MCF 10A (cell line): ENCODE measurements at places on chromosomes 6 and 20. TPM values are rescaled to one million over a fixed set of nuclear protein-coding genes. Genes with fewer than 3 reads are reported as not detected.

The LHFPL5 gene
- total RNA-seq: not detected in 2 replicates

The REV3L gene
- total RNA-seq: 23.0 and 31.2 TPM in 2 replicates

- no peaks in the 10 kb centered on the region for H3K4me1 ChIP-seq
- H3K27ac ChIP-seq: no peak overlapping the region
- H3K27me3 ChIP-seq: peaks cover 90% of the 10 kb centered on the region
- H3K36me3 ChIP-seq: no peaks in the 10 kb centered on the region
Observed at GRCh38 chr20:45209924-45210323, 3.1 kb downstream of the SEMG1 start.

DNA sequence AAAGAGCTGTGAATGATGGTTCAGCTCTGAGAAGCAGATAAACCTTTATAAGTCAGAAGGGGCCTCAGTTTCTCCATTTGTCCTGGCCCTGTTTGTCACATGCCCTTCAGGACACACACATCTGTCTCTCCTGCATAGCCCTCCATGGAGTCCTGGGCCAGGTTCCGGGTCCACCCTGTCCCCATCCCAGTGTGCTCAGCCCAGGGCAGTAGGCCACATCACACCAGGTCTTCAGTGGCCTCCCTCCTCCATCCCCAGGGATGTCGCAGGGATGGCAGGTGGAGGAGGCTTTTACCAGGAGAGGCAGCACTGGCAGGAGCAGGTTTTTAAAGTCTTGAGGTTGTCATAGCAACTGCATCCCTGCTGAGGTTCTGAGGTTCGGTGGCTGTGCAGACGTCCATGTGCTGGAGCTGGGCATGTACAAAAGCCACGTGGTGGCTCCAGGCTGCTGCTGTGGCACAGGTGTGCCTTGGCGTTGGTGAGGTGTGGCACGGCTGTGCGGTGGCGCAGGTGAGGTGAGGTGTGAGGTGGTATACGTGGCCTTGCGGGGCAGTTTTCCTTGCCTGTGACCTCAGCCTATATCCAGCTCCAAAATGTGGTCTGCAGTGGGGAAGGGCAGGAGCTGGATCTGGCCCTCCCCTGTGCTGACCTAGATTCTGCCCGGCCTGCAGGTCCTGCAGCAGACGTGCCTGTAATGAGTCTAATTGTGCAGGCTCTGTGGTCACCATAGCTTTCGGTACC lies 8.0 kb upstream of the NPBWR2 start:
- H3K4me1 ChIP-seq: no peaks in the 10 kb centered on the region
- H3K36me3 ChIP-seq: no peaks in the 10 kb centered on the region
- H3K27ac ChIP-seq: no peak overlapping the region
- no peak overlapping the region for H3K4me3 ChIP-seq
- no peak for DNase-seq

- H3K27me3 ChIP-seq: no peaks in the 10 kb centered on the region
- H3K27ac ChIP-seq: no peak overlapping the region
- peak; percentile 51 for DNase-seq
Observed at GRCh38 chr20:57996936-57997890, 231.2 kb downstream of the ANKRD60 start.

DNA sequence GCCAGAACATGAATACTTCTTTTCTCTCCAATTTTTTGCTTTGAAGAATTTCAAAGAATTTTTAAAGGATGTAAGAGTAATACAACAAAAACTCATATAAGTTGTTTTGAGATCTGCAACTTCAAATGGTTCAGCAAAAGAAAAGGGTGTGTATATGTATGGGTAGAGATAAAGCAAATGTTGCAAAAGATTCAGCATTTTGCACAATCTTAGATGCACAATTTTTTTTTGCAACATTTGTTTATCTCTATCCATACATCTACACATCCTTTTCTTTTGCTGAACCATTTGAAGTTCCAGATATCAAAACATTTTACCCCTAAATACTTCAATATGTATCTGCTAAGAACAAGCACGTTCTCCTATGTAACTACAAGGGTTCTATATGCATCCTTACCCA lies 47.4 kb upstream of the FAM83C start:
- H3K27me3 ChIP-seq: no peaks in the 10 kb centered on the region
- no peak overlapping the region for H3K4me3 ChIP-seq
- H3K4me1 ChIP-seq: peaks cover 34% of the 10 kb centered on the region
- no peak for DNase-seq
- peaks cover 37% of the 10 kb centered on the region for H3K36me3 ChIP-seq

- no peak overlapping the region for H3K4me3 ChIP-seq
- no peak overlapping the region for H3K27ac ChIP-seq
- no peaks in the 10 kb centered on the region for H3K4me1 ChIP-seq
- no peaks in the 10 kb centered on the region for H3K36me3 ChIP-seq
- peaks cover 53% of the 10 kb centered on the region for H3K27me3 ChIP-seq
Observed at GRCh38 chr6:168229368-168229752, 90.2 kb downstream of the DACT2 start.

GRCh38 chr6:40312213-40313015 lies 274.8 kb downstream of the LRFN2 start:
- H3K27me3 ChIP-seq: no peaks in the 10 kb centered on the region
- no peak overlapping the region for H3K27ac ChIP-seq
- H3K4me1 ChIP-seq: no peaks in the 10 kb centered on the region
- DNase-seq: peak; percentile 6
- H3K36me3 ChIP-seq: no peaks in the 10 kb centered on the region
- no peak overlapping the region for H3K4me3 ChIP-seq

GRCh38 chr6:157107915-157108651 lies 215.2 kb downstream of the TMEM242 start:
- H3K4me3 ChIP-seq: no peak overlapping the region
- H3K27me3 ChIP-seq: no peaks in the 10 kb centered on the region
- H3K36me3 ChIP-seq: peaks cover 6% of the 10 kb centered on the region
- H3K27ac ChIP-seq: peak overlapping the region; percentile 79

DNA sequence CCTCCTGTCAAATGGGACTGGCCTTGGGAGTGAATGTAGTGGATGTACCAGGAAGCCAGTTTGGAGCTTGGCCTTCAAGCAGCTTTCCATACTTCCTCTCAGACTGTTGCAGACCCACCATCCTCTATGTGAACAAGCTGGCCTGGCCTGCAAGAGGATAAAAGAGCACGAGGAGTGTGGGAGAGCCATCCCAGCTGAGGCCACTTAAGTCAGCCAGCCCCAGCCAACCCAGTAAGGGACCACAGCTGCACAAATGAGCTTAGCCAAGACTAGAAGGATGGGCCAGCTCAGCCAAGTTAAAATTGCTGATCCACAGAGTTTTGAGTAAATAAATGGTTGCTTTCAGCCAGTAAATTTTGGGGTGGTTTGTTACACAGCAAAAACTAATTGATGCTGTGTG lies 156.9 kb upstream of the SOX4 start:
- no peaks in the 10 kb centered on the region for H3K4me1 ChIP-seq
- no peak overlapping the region for H3K27ac ChIP-seq
- H3K27me3 ChIP-seq: no peaks in the 10 kb centered on the region

DNA sequence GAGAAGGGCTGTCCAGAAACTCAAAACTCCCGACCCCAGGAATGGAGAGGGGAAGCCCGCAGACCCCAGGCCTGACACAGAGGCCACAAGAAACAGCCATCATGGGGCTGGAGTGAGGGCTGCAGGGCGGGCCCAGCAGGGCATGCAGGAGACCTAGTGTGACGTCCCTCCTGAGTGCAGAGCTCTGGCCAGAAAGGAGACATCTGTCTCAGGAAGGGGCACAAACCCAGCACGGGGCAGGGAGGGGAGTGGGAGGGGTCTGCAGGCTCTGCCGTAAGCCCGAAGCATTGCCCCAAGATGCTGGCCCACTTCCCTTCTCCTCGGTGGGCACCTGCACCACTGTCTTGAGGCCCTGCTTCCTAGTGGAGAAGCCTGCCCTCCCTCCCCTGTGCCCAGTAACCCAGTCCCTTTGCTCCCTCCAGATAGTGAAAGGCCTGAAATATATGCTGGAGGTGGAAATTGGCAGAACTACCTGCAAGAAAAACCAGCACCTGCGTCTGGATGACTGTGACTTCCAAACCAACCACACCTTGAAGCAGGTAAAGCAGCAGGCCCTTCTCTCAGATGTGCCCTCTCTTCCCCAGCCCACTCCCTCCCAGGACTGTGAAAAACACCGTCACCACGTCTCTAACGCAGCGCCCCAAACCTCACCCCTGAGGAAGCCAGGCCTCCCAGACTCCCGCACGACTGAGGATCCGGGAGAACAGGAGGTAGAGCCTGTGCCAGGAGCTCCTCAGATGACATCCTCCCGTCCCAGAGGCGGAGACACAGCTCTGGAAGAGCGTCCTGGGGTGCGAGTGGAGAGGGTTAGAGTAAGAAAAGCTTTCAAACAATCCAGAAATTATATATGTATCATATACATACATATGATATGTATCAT lies 9.7 kb downstream of the CST7 start:
- H3K27ac ChIP-seq: no peak overlapping the region
- no peaks in the 10 kb centered on the region for H3K4me1 ChIP-seq
- peaks cover 54% of the 10 kb centered on the region for H3K36me3 ChIP-seq
- H3K27me3 ChIP-seq: no peaks in the 10 kb centered on the region
- DNase-seq: no peak

- no peaks in the 10 kb centered on the region for H3K4me1 ChIP-seq
- no peak overlapping the region for H3K27ac ChIP-seq
- H3K36me3 ChIP-seq: peaks cover 43% of the 10 kb centered on the region
Observed at GRCh38 chr6:42877695-42878094, 1.7 kb upstream of the RPL7L1 start.

DNA sequence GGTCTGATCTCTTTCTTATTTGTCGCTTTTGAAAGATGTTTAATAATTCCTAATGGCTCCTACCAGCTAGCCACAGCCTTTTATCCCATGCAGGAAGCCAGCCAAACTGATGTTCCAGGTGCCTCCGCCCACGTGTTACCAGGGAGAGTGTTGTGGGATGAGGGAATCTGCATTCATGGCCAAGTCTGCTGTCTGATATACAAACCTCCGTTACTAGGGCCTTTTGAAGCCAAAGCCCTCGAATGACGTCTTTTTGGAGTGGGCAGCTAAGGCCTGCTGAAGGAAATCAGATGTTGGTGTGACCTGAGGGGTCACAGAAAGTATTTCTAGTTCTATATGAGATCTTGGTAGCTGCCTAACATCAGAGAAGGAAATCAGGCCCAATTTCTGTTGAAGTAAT lies 21.3 kb downstream of the STK35 start:
- H3K4me1 ChIP-seq: peaks cover 24% of the 10 kb centered on the region
- DNase-seq: no peak
- no peak overlapping the region for H3K4me3 ChIP-seq
- peaks cover 52% of the 10 kb centered on the region for H3K36me3 ChIP-seq

DNA sequence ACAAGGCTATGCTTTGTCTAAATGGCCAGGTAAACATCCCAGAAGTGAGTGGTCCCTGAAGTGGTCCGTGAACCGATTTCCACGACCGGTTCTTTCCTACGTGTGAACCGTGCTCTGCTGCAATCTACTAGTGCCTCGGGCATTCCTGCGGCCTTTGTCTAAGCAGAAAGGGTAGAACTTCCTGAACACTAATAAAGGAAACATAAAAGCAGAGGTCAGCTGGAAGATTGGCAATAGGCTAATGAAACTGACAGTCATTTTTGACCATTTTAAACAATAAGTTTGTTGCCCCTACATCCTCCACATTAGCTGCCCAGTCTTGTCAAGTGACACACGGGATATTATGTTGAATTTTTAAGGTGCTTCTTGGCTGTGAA lies 410.0 kb downstream of the PLCB1 start:
- peaks cover 5% of the 10 kb centered on the region for H3K4me1 ChIP-seq
- H3K27me3 ChIP-seq: no peaks in the 10 kb centered on the region
- H3K36me3 ChIP-seq: no peaks in the 10 kb centered on the region
- no peak for DNase-seq

DNA sequence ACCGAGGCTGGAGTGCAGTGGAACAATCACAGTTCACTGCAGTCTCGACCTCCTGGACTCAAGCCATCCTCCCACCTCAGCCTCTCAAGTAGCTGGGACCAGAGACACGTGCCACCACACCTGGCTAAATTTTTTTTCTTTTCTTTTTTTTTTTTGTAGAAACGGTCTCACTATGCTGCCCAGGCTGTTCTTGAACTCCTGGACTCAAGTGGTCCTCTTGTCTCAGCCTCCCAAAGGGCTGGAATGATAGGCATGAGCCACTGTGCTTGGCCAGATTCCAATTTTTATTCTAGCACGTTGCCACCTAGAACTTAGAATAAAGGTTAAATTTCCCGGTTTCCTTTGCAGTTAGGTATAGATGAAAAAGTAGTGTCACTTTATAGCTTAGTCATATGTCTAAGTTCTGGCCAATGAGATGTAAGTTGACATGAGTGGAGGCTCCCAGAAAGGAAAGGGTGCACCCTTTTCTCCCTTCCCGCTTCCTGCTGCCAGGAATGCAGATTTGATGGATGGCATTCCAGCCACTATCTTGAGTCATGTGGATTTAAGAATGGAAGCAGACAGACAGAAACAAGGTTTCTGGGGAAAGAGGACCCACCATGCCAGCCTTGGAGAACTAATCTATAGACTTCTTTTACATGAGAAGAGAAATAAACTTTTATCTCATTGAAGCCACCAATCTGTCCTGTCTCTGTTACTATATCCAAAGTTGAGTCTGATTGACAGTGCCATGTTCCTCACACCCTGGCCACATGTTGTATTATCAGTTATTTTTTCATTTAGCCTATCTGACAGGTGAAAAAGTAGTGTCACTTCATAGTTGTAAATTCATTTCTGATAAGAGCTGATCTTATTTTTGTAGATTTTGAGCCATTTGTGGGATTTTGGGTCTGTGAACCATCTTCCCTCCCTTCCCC lies 60.6 kb upstream of the NCOA3 start:
- no peaks in the 10 kb centered on the region for H3K36me3 ChIP-seq
- H3K4me1 ChIP-seq: peaks cover 6% of the 10 kb centered on the region
- no peak overlapping the region for H3K27ac ChIP-seq
- H3K4me3 ChIP-seq: no peak overlapping the region

DNA sequence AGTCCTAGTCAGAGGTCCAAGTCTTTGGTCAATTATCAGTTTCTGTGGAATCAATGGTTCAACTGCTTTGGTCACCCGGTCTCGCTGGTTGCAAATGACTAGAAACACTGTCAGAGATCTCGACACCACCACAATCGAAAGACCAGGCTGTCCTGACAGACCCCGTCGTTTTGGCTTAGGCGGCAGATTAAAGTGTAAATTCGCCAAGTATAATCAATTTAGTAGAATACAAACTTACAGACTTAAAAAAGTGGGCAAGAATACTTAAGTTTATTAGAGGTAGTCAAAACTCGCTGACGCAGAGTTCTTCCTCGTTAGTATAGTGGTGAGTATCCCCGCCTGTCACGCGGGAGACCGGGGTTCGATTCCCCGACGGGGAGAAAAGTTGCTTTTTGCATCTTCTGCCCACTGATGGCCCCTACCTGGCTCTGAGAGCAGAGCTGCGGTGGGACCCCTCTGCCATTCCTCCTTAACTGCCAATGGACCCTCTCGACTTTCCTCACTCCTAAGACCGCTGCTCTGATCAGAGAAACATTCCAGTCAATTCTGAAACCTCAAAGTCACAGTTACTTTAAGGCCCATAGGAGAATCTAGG lies 30.6 kb upstream of the ZNF184 start:
- DNase-seq: peak; percentile 74
- peak overlapping the region; percentile 84 for H3K27ac ChIP-seq
- H3K27me3 ChIP-seq: no peaks in the 10 kb centered on the region
- peaks cover 21% of the 10 kb centered on the region for H3K36me3 ChIP-seq
- H3K4me3 ChIP-seq: peak overlapping the region; percentile 83
- peaks cover 11% of the 10 kb centered on the region for H3K4me1 ChIP-seq
